Effector CD4-positive, alpha-beta T cell (primary cell): ENCODE measurements at places on chromosomes 2 and 18.

DNA sequence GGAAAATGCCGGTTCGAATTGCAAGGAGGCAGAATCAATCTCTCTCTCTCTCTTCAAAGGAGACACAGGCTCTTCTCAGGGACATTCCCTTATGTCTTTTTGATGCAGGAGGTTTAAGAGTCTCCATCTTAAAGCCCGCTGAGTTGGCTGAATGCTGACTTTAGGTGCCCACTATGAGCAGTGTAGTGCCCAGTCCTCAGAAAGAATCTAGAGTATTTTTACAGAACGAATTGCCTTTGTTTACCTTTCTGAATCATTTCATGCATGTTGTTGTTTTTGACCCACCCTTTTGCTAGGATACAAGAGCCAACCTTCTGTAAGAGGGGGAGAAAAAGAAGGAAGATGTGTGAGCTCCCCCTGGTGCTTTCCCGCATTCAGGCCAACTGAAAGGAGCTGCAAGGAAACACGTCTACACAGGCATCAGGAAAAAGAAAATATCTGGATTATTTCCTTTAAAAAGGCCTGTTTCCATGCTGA lies 193.5 kb upstream of the TCF4 start:
- no peak for DNase-seq

- no peak for DNase-seq
Observed at GRCh38 chr2:157334335-157334734, 8.7 kb upstream of the ERMN start.

GRCh38 chr2:44753552-44754285 lies 187.8 kb upstream of the SIX3 start:
- no peak for DNase-seq

DNA sequence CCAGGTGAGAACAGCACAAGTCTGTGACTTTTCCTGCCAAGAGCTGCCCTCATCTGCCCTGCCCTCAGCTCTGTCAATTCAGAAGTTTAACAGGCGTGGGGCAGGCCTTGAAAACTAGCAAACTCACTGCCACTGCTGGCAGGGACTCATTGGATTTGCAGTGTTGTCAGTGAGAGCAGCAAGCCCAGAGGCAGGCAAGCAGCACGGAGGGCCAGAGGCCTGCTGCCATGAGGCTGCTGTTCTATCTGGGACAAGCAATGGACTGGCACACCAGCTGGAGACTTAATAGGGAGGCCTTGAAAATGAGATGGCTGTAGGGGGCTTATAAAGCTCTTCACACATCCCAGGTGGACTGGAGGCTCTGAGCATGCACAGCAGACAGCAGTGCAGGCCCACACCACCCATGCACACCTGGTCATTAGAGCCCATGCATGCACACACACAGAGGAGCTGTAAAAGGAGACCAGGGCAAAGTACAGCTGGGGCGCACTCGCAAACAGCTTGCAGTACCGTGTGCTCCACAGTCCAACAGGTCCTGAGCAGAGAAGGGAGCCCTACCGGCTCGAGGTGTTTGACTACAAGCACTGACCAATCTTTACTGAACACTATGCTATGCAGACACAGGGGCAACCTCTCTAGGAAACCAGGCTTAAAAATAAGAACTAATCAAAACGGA lies 28.7 kb downstream of the MGAT4A start:
- no peak for DNase-seq

- DNase-seq, result no peak
Observed at GRCh38 chr18:13206301-13206700, 12.3 kb upstream of the LDLRAD4 start.

- DNase-seq, result no peak
Observed at GRCh38 chr2:214139630-214140284, 271.1 kb upstream of the VWC2L start.

DNA sequence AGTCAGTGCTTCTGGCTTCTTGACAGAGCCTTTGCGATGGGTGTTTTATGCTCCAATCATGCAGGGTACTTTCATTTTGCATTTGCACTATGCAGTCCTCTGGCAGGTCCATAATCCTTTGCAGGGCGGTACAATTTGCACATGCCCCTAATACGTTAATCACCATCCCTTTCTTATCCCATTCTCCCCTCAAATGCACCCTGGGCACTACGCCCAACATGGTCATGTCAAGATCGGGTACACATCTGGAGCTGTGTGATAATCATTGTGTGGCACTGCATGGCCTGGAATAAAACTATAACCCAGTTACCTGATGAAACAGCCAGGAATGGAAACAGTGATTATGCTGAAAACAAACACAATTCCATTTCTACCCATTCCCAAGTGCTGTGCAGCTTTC lies 27.7 kb downstream of the LOXHD1 start:
- no peak for DNase-seq

DNA sequence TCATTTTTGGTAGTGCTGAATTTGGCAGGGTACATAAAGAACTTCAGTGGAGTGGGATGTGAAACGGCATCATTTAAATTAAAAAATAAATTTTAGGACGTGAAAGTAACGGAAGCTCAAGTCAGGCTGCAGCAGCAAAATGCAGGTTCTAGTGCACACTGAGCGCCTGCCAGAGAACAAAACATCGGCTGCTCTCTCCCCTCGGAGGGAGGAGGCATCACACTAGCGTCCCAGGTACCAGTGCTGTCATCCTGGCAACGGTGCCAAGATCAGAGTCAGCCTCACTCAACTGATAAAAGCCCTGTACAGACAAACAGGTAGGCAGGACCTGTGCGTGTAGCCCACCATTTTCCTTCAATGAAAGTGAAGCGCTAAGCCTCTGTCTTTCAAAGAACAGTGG lies 261.5 kb downstream of the PTGR3 start:
- no peak for DNase-seq

GRCh38 chr2:233556881-233557736 lies 9.5 kb downstream of the USP40 start:
- DNase-seq, result no peak

DNA sequence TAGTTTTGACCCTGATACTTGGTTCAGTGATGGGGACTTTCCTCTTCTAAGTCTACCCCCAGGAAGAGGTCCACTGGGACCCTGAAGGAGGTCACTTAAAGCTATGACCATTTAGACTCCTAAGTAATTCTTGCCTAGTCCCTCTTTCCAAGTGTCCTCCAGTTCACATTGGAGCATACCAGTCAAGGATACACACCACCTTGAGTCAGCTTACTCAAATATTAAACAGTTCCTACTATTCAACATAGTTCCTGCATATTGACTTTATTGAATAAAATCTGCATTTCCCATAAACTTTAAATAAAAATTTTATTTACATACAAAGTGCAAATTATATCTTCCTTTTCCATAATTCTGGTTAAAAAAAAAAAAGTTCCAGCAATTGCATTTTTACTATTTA lies 36.3 kb downstream of the SLC5A7 start:
- no peak for DNase-seq

DNA sequence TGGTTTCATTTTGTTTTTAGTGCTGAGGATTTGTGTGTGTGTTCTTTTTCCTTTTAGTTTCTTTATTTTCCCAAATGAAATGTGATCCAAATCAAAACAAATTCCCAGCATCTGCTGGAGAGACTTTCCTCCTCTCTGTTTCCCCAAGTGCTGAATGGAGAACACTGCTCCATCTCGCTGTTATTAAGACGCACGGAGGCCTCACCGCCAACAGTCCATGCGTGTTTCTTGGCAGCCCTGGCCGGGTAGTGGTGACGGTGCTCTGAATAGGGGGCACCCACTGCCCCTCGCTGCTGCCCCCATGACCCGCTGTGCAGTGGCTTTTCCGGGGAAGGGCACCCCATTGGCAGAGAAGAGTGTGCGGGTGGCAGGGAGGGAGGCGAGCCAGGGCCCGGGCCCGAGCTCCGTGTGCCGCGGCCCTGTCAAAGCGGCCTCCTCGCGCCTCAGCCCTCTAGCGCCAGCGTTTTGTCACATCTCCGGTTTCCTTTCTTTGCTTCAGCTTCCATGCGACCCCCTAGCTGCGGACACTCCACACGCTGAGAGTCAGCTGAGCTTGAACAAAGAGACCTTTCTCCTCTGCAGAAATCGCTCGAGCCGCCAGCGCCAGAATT lies 473.7 kb upstream of the SALL3 start:
- DNase-seq, result no peak

DNA sequence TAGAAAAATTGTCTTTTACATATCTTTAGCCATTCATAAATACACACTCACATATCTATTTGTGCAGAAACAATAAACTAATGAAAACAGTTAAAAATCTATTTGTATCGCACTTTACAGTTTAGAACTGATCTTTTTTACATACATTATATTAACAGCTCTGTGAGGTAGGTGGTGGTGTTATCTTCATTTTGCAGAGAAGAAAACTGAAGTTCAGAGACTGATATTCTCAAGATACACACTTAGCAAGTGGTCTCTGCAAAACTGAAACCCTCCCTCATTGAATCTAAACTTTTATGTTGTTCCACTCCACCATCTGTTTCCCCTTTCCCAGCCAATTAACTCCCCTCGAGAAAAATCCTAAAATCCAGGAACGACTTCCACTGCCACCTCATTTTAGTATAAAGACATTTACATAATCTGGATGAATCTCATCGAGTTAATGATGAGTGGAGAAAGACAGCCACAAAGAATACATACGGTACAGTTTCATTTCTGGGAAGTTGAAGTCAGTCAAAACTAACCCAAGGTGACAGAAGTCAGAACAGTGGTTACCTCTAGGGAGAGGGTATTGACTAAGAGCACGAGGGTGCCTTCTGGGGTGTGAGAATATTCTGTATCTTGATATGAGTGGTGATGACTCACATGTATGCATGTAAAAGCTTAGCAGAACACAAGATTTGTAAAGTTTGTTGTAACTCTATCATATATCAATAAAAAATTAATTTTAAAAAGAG lies 524.2 kb upstream of the TCF4 start:
- no peak for DNase-seq

DNA sequence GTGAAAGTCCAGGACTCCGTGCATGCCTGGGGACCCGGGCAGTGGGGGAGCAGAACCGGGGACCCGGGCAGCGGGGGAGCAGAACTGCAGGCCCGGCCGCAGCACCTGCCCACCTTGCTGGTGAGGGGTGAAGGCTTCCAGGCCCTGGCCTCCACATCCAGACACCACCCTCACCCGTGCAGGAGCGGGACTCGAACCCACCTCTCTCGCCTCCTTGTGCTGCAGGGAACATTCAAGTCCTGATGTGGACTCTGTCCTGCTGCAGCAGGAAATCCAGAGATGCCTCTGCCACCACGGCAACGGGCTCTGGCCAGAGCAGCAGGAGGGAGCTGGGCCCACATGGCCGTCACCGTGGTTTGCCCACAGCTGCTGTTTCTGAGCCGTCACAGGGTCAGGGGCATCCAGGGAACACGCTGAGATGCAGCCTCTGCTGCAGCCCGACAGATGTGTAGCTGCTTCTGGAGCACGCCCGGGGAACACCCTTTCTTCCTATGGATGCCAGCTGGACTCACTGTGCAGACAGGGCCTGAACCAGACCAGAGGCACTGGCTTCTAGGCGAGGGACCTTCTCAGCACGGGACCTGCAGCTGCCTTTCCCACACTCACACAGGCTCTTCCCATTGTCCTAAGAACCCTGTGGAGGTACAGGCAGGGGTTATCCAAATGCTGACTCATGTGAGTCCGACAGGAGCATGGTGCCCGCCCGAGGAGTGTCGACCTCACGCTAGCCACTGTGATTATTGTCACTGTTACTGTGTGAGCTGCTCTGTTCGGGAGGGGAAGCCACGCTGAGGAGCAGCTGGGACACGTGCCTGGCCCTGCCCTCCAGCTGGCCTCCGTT lies 89.2 kb upstream of the CTDP1 start:
- DNase-seq, result no peak

GRCh38 chr2:132416723-132417395 lies at the start of gene GPR39:
Gene GPR39 (plus strand): TSS chr2:132416805.
- no peak for DNase-seq

- no peak for DNase-seq
Observed at GRCh38 chr2:149740490-149740889, 152.9 kb upstream of the MMADHC start.

DNA sequence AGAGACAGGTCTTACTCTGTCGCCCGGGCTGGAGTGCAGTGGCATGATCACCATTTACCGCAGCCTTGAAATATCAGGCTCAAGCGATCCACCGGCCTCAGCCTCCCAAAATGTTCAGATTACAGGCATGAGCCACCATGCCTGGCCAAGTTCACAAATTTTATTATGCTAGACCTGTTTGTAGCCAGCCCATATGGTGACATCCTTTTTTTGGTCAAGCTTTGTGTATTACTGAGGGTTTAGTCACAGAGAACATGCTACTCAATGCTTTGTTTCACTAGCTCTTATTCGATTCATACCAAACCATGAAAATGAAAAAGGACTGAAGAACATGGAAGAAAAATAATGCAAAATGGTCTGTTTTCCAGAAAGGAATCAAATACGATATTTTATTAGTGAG lies 41.4 kb downstream of the DGKD start:
- DNase-seq, result no peak

DNA sequence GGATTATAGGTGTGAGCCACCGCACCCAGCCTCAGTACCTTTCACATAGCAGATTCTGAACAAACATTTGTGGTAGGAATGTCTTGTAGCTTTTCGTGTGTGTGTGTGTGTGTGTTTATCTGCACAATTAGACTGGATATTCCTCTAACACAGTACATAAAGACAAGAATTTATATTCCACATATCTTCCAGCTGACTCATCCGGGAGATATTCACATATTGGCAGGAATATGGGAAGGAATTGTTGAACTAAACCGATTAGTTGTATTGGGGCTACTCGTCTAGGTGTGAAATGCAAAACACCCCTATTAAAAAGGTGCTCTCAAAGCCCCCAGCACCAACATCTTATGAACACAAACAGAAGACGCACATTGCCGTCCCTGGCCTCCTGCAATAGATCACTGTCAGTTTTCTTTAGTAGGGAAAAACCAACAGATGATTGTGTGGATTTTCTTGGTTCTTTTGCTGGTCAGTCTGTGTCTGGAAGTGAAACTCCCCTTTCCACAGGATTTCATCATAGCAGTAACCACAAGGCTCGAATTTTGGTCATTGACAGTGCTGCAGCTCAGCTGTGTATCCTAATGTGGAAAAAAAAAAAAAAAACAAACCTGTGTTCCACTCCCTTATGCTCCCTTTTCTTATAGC lies 208.5 kb upstream of the ACVR2A start:
- DNase-seq, result no peak

DNA sequence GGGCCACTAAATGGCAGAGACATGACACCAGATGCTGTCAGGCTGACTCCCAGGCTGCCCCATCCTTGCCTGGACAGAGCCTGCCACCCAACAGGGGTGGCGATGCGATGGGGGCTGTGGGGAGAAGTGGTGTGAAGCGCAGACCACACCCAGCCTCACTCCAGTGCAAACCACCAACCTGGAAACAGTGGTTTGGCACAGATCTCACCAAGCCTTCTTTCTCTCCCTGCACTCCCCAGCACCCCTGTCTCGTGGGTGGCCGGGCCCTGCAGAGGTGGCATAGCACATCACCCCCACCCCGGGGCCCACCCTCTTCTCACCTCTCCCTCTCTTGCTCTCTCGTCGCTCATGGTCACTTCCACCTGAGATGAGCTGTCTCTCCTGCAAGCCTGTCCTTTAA lies 32.6 kb downstream of the CIB4 start:
- no peak for DNase-seq

DNA sequence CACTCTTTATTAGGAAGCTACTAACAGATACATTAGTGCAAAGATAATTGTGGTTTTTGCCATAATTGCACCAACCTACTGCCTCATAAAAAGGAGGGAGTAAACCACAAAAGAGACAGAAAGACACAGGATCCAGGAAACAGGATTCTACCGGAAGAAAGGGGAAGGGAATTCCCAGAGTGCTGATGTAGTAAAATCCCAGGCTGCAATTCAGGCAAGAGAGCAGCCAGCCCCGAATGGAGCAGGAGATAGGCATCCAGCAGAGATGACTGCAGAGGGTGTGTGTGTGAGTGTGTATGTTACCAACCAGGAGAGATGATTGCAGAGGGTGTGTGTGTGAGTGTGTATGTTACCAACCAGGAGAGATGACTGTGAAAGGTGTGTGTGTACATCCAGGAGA lies 84.4 kb downstream of the KCNS3 start:
- DNase-seq, result no peak

- no peak for DNase-seq
Observed at GRCh38 chr2:111966241-111966640, 67.8 kb downstream of the MERTK start.
